ENCODE measurements at places on chromosomes 1 and 21. TPM values are rescaled to one million over a fixed set of nuclear protein-coding genes. Genes with fewer than 3 reads are reported as not detected.

DNA sequence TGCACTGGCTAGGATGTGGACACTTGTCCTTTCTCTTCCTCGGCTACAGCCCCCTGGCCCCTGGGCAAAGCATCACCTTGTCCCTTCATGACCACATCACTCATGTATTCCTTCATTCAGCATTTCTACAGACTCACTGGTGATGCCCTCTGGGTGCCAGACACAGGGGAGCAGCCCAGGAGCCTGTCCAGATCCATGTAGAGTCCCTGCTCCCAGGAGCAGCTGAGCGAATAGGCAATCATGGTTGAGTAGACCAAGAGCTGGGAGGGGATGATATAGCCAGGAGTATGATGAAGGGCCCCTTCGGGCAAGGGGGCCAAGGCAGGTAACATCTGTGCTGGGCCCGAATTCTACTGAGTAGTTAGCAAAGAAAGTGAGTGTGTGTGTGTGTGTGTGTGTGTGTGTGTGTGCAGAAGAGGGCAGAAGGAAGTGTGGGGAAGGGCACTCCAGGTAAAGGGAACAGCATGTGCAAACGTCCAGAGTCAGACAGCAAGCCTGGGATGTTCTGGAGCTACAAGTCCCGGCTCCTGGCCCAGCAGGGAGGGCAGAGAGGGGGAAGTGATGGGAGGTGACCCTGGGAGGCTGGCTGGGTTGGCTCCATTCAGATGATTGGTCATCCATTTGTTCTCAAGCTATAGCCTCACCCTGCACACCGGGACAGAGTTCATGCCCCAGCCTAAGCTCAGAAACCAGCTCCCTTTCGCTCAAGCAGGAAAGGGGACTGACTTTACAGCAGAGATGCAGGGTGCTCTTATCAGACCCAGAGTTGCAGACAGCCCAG lies 21.0 kb upstream of the PIK3CD start:
- H3K36me3 ChIP-seq: no peaks in the 10 kb centered on the region
- DNase-seq: no peak
- H3K27ac ChIP-seq: no peak overlapping the region
- peak overlapping the region; percentile 15 for H3K4me3 ChIP-seq

The RAVER2 gene
- total RNA-seq: 21.1 TPM

GRCh38 chr1:94713472-94714141 lies 106.5 kb upstream of the SLC44A3 start:
- peak; percentile 72 for DNase-seq
- no peaks in the 10 kb centered on the region for H3K27me3 ChIP-seq
- H3K4me1 ChIP-seq: no peaks in the 10 kb centered on the region
- H3K4me3 ChIP-seq: no peak overlapping the region
- H3K27ac ChIP-seq: peak overlapping the region; percentile 75

DNA sequence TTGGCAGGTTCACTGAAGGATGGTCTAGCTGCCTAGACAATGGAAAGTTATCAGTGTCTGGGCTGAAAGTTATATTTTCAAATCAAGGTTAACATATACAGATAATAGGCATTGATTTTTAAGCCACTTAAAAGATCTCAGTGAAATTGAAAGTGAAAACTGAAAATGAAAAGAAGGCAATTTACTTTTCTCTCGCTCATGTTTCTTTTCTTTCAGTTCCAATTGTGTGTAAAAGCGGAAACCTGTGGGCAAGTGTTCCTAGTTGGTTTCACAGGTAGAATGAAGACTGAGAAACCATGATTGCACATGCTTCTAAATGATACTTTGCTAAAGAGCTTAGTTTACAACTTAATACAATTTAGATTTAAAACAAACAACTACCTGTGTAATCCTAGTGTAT lies 383.7 kb downstream of the ZP4 start:
- no peak for DNase-seq
- no peaks in the 10 kb centered on the region for H3K36me3 ChIP-seq
- no peak overlapping the region for H3K27ac ChIP-seq

The BSND gene
- under 0.01 TPM for total RNA-seq

GRCh38 chr1:18297896-18298648 lies 182.7 kb upstream of the KLHDC7A start:
- no peaks in the 10 kb centered on the region for H3K36me3 ChIP-seq
- H3K4me3 ChIP-seq: no peak overlapping the region

DNA sequence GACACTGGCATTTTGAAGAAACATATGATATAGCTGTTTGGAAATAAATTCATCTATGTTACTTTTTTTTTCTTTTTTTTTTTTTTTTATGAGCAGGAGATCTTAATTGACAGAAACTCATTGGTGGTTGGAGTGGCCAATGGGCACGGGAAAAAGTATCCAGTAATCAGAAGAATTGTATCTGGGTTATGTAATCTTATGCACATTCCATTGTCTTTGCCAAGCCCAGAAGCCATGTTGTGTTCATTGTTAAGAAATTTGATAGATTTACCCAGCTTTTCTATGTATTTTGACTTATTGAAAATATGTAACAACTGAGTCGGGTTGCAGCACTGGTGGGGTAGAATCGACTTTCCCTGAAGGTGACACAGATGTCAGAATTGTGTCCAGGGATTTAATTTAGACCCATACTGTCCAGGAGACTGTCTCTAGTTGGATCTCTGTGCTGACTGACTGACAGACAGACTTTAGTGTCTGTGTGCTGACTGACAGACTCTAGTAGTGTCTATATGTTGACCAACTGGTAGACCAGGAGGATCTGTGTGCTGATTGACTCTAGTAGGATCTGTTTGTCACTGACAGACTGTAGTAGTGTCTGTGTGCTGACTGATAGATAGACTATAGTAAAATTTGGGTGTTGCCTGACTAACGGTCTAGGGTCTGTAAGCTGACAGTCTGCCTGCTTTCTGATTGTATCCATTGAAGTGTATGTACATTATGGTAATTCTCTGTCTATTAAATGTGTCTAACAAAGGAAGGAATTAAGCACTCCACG lies 12.3 kb upstream of the C4BPB start:
- H3K4me3 ChIP-seq: no peak overlapping the region
- DNase-seq: no peak
- no peak overlapping the region for H3K27ac ChIP-seq
